HL-60 (cell line): ENCODE measurements at places on chromosomes 16 and 17.
A peak's percentile ranks its signal among the peaks of the same experiment; 100 is the strongest.

- DNase-seq = no peak
Observed at GRCh38 chr17:75552425-75553294, 27.2 kb downstream of the LLGL2 start.

GRCh38 chr17:73914536-73915274 is 270.5 kb upstream of the SDK2 start:
- no peak for DNase-seq

GRCh38 chr16:74666010-74666421 is 661 bp downstream of the RFWD3 start:
- no peak for DNase-seq

DNA sequence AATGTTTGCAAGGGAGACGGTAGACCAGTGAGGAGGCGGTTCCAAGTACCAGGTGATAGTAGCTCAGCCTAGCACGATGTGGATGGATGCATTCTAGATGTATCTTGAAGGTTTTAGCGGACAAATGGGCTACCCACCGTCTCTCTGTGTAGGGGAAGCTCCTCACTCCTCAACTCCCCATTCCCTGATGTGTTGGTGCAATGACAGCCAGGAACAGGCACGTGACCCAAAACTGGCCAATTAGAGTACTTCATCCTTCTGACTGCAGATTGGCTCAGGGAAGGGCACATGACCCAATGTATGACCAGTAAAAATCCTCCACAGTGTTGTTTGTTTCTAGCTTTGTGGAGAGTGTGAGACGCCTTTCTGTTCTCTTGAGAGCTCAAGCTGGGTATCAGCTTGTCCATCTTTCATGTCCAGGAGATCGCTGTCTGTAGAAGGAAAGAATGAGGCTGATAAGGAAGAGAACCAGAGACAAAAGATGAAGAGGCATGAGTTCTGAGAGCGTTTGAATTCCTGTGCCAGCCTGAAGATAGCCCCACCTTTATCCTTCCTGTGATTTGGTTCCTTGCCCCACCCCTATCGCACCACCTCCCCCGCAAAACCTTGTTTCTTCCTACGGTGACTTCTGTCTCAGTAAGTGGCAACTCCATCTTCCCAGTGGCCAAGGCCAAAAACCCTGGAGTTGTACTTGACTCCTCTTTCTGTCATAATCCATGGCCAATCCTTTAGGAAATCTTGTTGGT is 2.3 kb upstream of the BORCS6 start:
- DNase-seq = peak; percentile 64

DNA sequence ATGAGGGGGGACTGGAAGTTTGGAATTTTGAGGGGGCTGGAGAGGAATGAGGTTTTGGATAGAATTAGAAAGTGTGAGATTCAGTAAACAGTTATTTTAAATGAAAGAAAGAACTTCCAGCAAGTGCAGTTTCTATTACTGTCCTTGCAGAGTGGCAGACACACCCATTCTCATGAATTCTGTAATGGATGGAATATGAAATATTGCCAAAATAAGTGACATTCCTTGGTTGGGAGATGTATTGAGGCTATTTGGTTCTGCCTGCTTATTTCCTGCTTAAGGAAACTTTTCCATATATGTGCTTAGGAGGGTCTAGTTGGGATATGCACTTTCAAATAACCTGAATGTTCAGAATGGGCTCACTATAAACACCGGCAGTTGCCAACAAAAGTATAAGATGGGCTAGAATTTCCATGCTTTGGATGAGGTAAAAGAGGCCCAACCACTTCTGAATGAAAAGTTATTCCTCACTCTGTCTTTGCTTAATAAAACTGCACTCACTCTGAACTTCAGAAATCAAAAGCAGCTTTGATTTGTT is 434.4 kb downstream of the CA10 start:
- DNase-seq = no peak

DNA sequence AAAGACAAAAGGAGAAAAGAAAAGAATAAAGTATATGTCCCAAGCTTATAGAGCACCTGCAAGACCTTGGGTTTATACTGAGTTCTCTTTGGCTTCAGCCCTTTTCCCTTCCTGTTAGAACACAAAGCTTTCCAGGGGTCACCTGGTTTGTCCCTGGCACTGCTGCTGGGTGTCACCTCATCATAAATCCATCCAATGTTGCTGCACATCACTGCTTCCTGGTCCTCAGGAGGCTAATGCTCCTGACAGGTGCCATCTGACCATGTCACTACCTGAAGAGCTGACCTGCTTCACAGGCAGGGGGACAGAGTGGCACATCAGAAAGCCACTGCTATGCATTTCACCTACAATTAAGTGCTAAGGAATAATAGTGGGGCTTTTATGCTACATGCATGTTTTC is 164.6 kb upstream of the ELAC2 start:
- no peak for DNase-seq

- no peak for DNase-seq
Observed at GRCh38 chr17:51761105-51761504, 397.4 kb downstream of the CA10 start.

DNA sequence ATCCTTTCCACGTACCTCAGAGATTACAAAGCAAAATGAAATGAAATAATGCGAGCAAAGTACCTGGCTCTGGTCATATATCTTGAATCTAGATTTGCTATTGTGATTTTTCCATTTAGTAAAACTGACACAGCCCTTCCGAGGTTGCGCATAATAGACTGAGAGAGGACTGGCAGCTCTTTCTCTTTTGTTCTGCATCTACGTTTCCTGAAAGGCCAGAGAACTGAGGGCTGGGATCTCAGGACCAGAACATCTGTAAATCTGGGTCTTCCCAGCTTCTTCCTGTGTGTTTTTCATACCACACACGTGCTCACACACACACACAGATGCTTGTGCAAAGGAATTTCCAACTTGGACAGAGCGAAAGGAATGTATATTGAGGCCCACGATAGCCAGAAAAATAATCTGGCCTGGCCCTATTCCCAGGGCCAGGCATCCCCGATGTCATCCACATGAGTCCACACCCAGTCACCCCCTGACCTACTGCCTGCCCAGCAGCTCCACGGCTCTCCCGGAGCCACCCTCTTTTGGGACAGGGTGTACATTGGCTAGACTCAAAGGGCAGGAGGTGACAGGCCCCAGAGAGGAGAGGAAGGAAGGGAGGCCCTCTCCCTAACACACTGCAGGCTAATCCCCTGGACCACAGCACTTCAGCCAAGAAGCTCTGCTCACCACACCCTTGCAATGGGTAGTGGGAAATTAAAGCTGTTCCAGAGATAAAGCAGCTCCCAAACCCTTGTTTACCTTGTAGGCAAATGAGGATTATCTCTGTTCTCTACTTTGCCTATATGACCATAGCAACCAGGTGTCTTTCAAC is 41.8 kb downstream of the NOL11 start:
- no peak for DNase-seq

GRCh38 chr16:51755577-51756355 is 604.7 kb upstream of the SALL1 start:
- DNase-seq = no peak
